Naive thymus-derived CD8-positive, alpha-beta T cell (primary cell): ENCODE measurements at places on chromosomes 11 and 22. TPM values are rescaled to one million over a fixed set of nuclear protein-coding genes. Genes with fewer than 3 reads are reported as not detected.
A peak's percentile ranks its signal among the peaks of the same experiment; 100 is the strongest.

DNA sequence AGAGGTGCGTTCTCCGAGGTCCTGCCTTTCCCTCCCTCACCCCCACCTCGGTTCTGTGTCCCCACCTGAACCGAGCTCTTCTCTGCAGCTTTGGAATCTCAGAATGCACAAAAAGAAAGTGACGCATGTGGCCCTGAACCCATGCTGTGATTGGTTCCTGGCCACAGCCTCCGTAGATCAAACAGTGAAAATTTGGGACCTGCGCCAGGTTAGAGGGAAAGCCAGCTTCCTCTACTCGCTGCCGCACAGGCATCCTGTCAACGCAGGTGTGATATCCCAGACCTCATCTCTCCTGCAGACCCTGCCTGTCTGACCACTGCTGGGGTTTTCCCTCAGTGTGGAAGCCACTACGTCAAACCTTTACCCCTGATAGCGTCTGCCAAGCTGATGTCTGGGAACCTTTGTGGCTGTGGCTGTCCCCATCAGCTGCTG lies 13.9 kb downstream of the ACP2 start:
- peak; percentile 91 for DNase-seq

DNA sequence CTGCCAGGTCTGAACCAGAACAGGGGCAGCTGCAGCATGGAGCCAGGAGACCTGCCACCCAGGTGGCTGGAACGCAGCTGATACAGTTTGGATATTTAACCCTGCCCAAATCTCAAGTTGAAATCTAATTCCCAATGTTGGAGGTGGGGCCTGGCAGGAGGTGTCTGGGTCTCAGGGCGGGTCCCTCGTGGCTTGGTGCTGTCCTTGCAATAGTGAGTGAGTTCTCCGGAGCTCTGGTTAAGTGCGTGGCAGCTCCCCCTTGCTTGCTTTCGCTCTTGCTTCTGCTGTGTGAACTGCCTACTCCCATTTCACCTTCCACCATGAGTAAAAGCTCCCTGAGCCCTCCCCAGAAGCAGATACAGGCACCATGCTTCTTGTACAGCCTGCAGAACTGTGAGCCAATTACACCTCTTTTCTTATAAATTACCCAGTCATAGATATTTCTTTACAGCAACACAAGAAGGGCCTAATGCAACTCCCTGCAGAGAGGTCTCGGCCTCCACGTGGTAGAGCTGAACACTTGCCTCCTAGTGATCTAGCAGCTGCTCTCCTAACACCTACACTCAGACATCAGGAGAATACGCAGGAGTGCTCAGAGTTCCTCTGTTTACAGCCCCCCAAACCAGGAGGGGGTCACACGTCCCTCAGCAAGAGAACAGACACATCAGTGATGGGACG lies 203.7 kb downstream of the CTTN start:
- no peak for DNase-seq

SYT13 gene
- polyA plus RNA-seq = not detected

DNA sequence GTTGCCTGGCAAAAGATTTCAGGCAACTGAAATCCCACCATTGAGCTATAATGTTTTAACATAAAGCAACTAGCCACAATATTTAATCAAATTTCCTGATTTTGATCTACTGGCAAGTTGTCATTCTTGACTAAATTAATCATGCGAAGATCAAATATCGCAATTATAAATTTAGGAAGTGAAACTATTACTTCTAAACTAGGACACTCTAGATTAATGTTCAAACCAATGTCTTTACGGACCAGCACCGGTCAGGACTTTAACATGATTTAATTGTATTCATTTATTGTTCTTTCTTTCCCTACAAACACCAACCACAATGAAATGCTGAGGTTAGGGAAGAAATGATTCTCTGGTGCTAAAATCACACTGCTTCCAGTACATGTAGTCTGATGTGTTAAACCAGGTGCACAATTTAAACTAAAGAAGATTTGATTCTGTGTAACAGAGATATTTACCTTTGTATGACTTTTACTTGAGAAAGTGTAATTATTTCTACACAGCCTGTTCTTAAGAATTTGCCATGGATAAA lies 14.9 kb downstream of the GAS2 start:
- DNase-seq = no peak

DNA sequence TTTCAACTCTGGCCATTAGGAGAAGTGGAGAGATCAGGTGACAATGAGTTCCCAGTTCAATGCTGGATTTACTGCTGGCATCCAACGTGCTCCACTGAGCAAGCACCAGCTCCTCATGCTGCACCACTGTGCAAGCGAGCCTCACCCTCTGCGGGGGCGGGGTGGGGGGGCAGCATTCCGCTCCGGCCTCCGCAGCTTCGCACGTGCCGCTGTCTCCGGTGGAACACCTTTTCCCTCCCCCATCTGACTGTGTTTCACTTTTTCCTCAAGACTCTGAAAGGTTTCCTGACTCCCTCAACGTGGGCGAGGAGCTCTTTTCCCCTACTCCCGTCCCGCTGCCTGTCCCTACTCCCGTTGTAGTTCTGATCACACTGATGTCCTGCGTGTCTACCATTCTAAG lies 835 bp upstream of the RHOD start:
- no peak for DNase-seq

- no peak for DNase-seq
Measured at GRCh38 chr11:120306519-120307242, 18.4 kb upstream of the TLCD5 start.

- peak; percentile 69 for DNase-seq
Measured at GRCh38 chr11:2466869-2467694, 22.3 kb downstream of the KCNQ1 start.

- no peak for DNase-seq
Measured at GRCh38 chr22:20131597-20131858, at the start of gene ZDHHC8. Gene ZDHHC8, plus strand, starts transcription at chr22:20131804. Its CDS starts 144 bp downstream, at chr22:20131948.

GRCh38 chr11:87901341-87901740 lies 273.9 kb downstream of the RAB38 start:
- no peak for DNase-seq

GRCh38 chr11:36394926-36395325 lies 98.8 kb downstream of the PRR5L start:
- DNase-seq = no peak

DNA sequence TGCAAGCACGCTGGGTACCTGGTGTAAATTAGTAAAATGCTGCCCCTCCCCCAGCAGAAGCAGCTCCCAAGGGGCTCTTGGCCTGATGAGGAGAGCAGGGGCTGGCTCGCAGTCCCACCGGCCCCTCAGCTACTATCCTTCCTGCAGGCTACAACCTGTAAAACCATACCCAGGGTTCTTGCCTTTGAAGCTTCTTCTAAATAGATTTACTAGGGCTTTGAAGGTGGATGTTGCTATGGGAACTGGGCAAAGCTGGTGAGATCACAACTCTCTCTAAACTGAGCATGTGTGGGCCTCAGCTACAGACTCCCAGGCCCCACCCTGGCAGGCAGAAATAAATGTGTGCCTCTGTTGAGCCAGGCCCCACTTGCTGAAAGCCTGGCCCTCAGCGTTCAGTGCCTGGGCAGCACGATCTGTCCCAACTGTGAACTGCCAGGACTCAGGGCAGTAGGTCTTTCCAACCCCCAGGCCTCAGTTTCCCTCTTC lies 18.5 kb downstream of the CD5 start:
- DNase-seq = peak; percentile 90

DNA sequence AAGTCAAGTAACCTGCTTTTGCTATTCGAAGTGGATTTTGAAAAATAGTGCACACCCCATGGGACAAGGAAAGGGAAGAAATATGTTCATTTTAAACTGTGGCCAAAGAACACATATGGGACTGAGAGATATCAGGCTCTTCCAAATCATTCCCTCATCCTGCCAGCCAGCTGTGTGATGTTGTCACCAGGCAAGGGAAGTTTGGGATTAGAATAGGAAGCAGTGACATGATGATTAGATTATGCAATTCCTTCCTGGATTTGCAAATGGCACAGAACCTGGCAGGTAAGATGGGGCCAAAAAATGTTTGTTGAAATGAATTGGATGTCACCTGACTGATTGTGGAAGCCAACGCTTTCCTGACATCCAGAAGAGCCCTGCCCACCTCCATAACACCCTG lies 4.9 kb upstream of the SCN3B start:
- no peak for DNase-seq

DNA sequence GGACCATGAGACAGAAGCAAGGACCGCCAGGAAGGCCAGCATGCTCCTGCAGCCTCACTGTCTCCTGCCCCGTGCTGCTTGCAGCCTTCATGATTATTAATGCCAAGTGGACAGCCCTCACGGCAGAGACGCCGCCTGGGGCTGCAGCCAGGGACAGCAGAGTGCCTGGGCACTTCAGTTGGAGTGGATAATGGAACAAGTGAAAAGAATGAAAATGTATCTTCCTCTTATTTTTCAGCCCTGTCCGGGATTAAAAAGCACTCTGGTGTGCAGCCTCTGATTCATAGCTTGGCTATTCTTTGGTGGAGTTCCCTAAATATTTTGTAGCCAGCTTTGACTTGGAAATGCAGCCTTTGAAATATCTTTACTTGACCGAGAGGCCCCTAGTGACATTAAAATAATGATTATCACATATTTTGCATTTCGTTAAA lies 1404.2 kb downstream of the BRD1 start:
- no peak for DNase-seq

GRCh38 chr11:126698576-126698975 lies 302.0 kb downstream of the KIRREL3 start:
- no peak for DNase-seq

DNA sequence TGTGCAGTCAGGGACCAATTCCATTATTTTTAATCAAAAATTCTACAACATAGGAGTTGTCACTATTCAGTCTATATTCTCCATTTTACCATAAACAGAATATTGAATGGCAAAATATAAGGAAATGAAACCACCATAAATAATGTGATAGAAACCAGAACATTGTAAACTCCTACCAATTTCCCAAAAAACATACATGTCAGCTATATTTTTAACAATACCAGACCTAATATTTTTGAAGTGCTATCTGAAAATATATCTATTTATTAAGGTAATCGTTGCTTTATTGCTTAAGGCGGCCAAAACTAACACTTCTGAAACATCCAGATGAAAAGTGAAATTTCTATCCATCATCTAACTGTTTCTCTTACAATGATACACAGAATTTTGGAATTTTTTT lies 123.0 kb upstream of the C11orf58 start:
- no peak for DNase-seq

GRCh38 chr22:50209893-50210292 lies 9.1 kb downstream of the SELENOO start:
- DNase-seq = peak; percentile 75

TEX54 gene
- polyA plus RNA-seq = 2.2 TPM
